CD8-positive, alpha-beta memory T cell (primary cell): ENCODE measurements at places on chromosomes 1 and 21. TPM values are rescaled to one million over a fixed set of nuclear protein-coding genes. Genes with fewer than 3 reads are reported as not detected.

HUNK gene
- total RNA-seq = 0.20 TPM

C1QTNF12 gene
- 1.1 TPM for total RNA-seq

HSPB7 gene
- not detected for total RNA-seq

SERPINC1 gene
- total RNA-seq = not detected

SLC9C2 gene
- total RNA-seq = not detected

NR0B2 gene
- not detected for total RNA-seq

TTLL7 gene
- total RNA-seq = 0.97 TPM
